Right atrium auricular region (tissue), 2 donors: ENCODE measurements at places on chromosomes 6 and 20.

DNA sequence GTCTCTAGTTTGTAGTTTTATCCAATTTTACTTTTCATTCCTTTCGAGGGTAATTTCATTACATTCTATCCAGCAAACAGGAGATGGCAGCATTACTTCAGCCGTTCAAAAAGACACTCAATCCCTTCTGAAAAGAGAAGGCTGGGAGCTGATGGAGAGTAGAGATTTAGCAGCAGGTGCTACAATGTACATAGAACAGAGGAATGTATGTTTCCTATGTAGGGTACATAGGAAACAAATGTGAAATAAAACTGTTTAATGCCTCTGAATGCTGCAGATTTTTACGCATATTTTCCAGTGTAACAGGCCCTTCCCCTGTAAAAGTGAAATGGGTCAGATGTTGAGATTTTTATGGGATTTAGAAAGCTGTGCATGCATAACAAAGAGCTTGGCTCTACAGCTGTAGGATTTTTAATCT is 16.0 kb downstream of the RPS12 start:
- no peak for DNase-seq

DNA sequence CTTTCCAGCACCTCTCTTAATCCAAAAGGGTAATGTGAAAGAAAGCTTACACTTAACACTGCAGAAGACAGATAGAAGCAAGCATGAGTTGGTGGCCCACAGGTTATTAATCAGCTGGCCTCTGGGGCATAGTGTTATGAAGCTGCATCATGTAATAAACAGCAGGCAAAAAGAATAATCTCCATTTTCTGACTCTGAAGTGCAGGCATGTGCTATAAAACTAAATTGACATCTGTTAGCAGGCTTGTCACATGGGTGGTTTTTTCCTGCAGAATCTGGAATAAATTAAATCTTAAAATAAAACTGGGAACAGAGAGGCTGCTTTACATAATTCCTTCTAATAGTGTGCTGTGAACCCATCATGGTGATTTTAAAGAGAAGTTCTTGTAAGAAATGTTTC is 73.3 kb downstream of the METTL24 start:
- no peak for DNase-seq

GRCh38 chr6:135030532-135031178 is 24.0 kb downstream of the HBS1L start:
- no peak for DNase-seq

DNA sequence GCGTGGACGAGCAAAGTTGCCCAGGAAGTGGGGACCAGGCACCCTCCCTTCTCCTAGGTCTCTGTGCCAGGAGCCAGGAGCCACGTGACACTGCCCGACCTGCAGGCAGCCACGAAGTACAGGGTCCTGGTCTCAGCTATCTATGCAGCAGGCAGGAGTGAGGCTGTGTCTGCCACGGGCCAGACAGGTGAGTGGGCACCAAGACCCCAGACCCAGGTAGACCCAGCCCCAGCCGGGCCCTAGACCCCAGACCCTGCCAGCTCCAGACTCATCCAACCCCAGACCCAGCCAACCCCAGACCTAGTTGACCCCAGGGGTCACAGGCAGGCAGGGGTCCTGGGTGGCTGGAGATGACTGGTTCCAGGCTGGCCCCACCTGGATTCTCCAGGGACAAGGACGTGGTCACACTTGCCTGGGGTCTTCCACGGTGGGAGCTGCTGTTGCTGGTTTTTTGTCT is 21.1 kb downstream of the COL20A1 start:
- no peak for DNase-seq

DNA sequence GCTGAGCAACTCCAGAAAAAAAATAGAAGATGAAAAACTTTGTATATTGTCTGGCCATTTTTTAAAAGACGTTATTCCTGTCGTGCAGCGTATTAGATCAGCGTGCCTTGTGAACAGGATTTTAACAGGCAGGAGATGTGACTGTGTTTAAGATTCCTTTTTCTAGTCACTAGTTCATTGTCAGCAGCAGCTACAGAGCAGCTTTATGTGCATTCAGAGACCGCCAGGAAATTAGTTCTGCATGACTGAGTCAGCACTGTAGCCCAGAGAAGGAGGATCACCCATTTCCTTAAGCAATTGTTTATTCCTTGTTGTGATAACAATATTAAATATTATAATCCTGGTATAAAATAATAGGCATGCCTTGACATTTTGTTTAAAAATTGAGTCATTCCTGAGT is 75.4 kb upstream of the ADGRB3 start:
- no peak for DNase-seq

GRCh38 chr6:170090561-170090960 is 200.3 kb downstream of the DLL1 start:
- DNase-seq = peak; percentile 30

DNA sequence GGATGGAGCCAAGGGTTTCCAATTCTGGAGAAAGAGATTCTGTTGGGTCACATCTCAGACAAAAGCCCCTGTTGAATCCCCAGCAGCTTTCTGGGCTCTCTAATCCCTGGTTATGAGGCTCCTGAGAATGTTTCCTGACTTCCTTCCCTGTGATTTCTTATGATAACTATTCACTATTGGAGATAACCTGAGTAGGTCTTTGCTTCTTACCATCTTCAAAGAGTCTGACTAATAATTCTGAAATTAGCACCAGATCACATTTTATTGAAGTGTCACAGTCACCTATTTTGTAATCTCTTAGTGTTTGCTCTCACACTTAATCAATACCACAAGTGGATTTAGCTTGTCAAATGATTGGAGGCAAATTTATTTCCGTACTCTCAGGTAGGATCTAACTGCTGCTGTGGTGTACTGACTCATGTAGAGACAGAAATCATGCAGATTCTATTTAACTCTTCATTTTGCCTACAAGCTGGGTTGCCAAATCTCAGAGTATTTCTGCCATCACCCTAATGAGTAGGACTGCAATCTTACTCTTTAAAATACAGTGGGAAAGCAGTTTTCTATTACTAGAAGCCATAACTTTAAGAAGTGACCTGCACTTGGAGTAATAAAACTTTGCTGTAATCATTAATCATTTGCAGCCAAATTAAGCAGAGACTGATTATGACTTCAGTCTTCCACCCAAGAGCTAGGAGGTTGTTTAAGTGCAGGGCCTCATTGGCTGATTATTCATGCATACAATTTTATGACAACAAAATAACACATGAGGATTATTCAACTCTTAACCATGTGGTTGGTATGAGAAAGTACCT is 422.1 kb downstream of the EPM2A start:
- no peak for DNase-seq

DNA sequence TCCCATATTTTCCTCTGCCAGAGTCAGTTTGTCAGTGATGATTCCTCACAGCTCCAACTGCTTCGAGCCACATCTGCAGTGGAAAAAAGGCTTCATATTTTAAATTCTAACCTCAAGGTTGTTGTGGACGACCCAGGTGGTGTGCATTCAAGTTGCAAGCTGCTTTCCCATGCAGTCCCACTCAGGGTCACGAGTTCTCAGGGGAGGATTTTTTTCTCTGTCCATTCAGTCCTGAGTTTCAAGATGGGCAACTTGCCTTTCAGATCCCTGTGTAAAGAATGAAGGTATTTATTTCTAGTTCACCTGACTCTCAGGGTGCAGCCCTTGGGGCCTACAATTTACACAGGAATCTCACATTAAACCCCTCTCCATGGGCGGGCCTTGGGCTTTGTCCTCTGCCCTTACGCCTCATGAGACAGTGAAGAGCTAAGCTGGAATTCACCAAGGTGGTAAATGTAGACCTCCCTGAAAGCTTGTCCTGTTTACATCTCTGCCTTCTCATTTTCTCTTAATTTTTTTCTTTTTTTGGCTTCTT is 65.9 kb downstream of the TPD52L1 start:
- DNase-seq = no peak

GRCh38 chr20:3431109-3431508 is 23.6 kb upstream of the DNAAF9 start:
- no peak for DNase-seq

- DNase-seq = no peak
These were observed 46.9 kb downstream of the CDS2 start for GRCh38 chr20:5173751-5174150.

DNA sequence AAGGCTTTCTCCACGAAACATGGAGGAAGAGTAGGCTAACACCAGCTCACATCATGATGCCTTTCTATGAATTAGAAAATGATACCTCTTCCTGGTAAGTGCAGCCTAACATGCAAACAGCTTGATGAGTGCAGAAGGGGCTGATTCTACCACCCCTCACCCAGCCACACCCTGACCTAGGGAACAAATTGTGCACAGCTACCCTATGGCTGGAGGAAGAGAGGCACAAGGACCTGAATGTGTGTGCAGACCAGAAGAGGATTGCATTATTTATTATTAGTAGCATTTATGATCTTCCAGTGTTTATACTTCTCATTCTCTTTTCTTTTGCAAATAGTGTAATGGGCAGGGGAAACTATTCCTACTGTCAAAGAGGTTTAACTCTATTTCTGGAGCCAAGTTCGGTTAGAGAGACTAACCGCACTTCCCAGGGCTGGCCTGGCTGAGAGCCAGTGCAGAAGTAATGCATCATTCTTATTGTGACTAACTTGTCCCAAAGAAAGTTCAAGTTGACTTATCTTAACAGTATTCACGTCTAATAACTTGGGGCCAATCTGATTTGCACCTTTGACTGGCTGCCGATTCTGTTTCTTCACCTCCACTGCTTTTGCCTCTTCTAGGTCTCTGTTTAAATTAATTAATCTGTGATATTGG is 237.5 kb downstream of the CD83 start:
- DNase-seq = no peak

- DNase-seq = no peak
These were observed 211.3 kb downstream of the ARID1B start for GRCh38 chr6:156988276-156989158.

- no peak for DNase-seq
These were observed 73.2 kb upstream of the JAG1 start for GRCh38 chr20:10747019-10747418.

DNA sequence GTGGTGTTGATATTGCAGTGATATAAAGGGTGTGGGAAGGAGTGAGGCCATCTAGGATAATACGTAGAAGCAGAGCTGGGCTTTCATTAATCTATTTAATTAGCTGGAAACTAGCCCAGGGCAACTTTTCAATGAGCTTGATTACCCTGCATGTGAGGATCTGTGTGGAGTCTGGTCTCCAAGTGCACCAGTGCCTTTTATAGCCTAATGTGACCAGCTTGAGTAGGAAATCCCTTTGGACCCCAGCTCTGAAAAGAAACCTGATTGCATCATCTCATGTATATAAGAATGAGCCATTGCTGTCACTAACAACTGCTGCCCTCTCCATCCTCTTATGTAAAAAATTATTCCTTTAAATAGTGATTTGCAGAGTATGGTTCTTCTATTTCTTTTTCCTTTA is 72.6 kb downstream of the CD109 start:
- no peak for DNase-seq

DNA sequence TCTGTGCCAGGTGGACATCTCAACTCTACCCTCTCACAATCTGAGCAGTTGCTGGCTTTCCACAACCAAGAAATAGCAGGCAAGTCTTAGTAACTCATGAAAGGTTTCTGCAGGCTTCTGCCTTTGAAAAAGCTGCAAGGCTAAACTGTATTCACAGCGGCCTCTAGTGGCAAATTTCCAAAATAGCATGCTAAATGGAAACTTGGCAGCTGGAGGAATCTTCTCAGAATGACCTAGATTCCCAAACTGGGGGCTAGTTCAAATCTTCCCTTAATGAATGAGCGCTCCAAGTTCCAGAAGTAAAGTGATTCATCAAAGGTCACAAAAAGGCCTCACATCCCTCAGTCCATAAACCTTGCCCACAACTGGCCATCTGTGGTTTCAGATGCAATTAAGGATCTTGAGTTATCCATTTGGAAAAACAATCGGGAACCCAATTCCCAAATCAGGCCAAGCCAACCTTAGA is 11.9 kb upstream of the CPNE5 start:
- DNase-seq = peak; percentile 77

- no peak for DNase-seq
These were observed 381.2 kb downstream of the C6orf118 start for GRCh38 chr6:164928057-164928727.

- no peak for DNase-seq
These were observed 26.8 kb downstream of the JAG1 start for GRCh38 chr20:10646886-10647420.

DNA sequence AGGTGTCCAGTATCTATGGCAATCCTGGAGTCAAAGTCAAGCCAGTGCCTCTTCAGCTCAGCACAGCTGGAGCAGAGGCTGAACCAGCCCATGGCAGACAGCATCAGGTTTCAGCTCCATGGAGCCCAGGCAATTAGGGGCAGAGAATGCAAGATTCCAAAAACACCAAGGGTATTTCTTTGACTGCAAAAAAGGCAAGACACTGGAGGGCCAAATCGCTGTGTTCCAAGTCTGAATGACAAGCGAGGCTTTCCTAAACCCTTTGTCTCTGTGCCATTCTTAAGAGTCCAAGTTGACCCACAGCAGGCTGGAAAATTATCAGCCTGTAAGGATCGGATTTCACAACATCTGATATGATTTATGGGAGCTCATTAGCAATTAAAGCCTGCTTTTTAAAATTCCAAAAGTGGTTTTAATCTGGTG is 49.7 kb upstream of the TGM3 start:
- no peak for DNase-seq

DNA sequence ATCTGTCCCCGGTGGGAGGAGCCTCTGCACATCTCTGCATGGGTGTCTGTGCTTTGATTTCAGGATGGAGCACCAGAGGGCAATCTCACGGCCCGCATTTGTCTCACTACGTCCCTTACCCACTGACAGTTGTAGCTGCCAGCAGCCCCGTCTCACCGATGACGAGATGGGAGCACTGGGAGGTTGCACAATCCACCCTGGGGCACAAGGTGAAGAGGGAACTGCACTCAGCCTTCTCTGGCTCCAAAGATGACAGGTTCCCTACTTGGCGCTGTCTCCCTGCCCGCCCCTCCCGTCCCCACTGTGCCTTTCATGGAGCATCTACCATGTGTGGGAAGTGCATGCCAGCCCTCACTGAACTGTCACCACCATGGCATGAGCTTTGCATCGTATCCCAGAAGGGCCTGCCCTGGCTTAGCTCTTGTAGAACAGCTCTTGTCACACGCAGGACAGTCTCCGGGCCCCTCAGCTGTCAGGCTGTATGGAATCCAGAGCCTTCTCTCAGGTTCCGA is 99.9 kb upstream of the PMEPA1 start:
- no peak for DNase-seq

- DNase-seq = no peak
These were observed 141.2 kb downstream of the JARID2 start for GRCh38 chr6:15387118-15387517.

GRCh38 chr20:13915284-13915683 is 75.1 kb downstream of the SEL1L2 start:
- no peak for DNase-seq

DNA sequence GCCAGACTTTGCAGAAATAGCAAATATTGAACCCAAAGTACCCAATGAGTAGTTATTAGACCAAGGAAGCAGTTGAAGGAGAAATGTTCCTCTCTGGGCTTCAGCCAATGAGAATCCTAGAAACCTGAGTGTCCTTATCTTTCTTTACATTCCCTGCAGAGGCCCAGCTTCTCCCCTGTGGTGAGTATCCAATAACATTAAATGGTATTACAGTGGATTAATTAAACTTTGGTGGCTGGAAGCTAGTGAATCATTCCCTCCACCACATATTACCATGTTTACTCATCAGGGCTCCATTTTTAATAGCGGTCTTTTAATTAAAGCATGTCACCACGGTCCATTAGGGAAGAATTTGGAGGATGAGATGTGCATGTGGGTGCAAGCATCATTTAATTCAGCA is 74.0 kb downstream of the UNC5CL start:
- DNase-seq = no peak
